ENCODE measurements at places on chromosomes 4 and X.

DNA sequence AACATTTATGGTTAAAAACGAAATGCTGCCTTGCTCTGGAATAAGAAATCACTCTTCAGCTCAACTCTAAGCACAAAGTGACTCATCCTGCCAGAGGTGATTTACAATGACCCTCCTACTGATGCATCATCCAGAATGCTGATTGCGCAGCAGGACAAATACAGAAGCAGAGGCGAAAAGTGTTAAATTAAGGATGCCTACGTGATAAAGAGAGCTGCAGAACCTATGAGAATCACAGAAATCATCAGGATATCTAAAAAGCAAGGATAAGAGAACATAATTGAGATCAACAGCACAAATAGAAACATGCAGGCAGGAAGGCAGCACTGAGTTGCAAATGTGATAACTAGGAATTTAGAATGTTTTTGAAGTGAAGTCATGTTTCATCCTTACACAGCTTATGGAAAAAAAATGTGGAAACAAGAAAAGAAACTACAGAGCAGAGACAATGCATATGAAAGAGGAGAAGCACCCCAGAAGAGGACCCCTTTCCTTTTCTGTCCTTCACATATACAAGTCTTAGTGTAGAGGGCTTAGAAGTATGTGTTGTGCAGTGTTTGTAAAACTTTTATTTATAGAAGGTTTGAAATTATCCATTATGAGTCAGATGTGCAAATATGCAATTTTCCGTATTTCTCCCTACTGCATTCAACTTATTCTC, 188.4 kb downstream of the SLC7A11 start:
- DNase-seq = no peak

DNA sequence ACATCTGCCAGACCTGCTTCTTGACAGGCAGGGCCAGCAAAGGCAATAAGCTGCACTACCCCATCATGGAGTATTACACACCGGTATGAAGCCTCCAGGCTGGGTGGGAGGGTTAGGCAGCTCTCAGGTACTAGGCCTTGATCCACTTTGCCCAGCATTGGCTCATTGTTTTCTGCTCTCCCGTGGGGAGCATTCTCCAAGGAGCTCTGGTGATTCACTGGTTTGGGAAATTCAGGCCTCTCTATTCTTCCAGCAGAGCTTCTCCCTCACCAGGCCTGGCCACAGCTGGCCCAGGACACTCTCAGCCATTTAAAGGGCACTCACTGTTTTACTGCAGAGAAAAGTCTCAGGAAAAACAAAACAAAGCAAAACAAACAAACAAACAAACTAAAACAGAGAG, 33.0 kb downstream of the DRP2 start:
- DNase-seq = no peak

- DNase-seq = no peak
These were observed 11.3 kb downstream of the EXOC1 start for GRCh38 chr4:55864577-55865223.

DNA sequence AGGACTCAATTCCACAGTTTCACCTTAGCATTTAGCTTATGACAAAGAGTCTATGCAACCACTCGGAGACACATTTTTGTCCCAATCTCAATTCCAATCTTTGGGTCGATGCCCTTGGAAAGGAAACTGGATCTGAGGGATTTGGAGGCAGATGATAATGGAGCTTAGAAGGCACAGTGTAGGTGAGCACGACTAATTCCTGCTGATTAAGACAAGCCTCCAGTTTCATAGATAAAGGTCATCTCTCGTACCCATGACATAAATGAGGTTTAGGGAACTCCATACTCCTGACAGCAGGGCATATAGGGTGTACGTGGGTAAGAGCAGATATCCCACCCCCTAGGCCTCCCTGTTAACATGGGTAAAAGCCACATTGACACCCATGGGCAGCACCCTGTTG, 24.4 kb upstream of the ZNF718 start:
- DNase-seq = no peak

All from urinary bladder (tissue), 4 donors.